Activated CD4-positive, alpha-beta T cell treated with anti-CD3 and anti-CD28 coated beads, Interleukin-2, amount 10 ng/mL, durations not matched to agents 24 days and 14 days (primary cell): ENCODE measurements at places on chromosomes 6 and 20. TPM values are rescaled to one million over a fixed set of nuclear protein-coding genes. Genes with fewer than 3 reads are reported as not detected.

DNA sequence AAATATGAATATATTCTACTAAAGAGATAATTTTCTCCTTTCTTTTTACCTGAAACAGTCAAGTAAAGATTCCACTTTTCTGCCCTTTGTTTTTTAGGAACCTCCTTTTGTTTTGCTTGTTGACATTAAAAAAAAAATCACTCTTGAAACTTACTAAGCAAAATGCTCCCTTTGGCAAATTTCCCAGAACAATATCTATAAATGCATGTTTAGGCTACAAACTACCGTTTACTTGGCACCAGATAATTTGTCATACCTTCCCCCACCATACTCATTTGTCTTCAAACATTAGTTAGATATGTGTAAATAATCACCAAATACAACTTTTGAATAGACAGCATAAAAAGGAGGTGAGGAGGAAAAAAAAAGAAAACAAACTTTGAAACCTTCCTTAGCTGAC lies 604.7 kb downstream of the RFPL4B start:
- no peak overlapping the region for H3K27ac ChIP-seq
- no peaks in the 10 kb centered on the region for H3K36me3 ChIP-seq

DNA sequence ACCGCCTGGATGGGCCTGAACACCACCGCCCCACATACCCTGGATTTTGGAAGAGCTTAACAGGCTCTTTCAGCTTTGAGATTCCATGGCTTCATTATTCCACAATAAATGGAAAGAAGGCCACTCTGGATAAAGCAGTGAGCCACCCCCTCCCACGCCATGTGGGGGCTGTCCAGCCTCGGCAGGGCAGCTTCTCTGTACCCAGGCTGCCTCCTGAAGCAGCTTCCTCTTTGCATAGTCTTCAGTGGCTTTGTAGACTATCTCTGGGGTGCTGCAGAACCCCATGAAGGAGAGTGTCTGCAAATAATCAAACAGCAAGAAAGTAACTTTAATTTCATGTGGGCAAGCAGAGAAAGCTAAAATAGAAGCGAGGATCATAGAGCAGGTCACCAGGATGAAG lies 96.6 kb upstream of the NXT1 start:
- H3K4me3 ChIP-seq, result no peak overlapping the region
- no peaks in the 10 kb centered on the region for H3K36me3 ChIP-seq
- peaks cover 2% of the 10 kb centered on the region for H3K4me1 ChIP-seq

- DNase-seq, result no peak
- H3K27ac ChIP-seq, result no peak overlapping the region
These were observed 92.3 kb upstream of the FUT9 start for GRCh38 chr6:95923518-95923917.

GRCh38 chr20:46708172-46708860 lies 1.1 kb upstream of the SLC2A10 start:
- H3K36me3 ChIP-seq, result peaks cover 6% of the 10 kb centered on the region
- no peak overlapping the region for H3K4me3 ChIP-seq
- H3K27ac ChIP-seq, result no peak overlapping the region
- DNase-seq, result no peak

GRCh38 chr6:138307352-138307751 lies 70.4 kb upstream of the SMIM28 start:
- no peak for DNase-seq
- H3K4me3 ChIP-seq, result no peak overlapping the region
- no peaks in the 10 kb centered on the region for H3K36me3 ChIP-seq
- H3K27ac ChIP-seq, result no peak overlapping the region
- H3K4me1 ChIP-seq, result no peaks in the 10 kb centered on the region

DNA sequence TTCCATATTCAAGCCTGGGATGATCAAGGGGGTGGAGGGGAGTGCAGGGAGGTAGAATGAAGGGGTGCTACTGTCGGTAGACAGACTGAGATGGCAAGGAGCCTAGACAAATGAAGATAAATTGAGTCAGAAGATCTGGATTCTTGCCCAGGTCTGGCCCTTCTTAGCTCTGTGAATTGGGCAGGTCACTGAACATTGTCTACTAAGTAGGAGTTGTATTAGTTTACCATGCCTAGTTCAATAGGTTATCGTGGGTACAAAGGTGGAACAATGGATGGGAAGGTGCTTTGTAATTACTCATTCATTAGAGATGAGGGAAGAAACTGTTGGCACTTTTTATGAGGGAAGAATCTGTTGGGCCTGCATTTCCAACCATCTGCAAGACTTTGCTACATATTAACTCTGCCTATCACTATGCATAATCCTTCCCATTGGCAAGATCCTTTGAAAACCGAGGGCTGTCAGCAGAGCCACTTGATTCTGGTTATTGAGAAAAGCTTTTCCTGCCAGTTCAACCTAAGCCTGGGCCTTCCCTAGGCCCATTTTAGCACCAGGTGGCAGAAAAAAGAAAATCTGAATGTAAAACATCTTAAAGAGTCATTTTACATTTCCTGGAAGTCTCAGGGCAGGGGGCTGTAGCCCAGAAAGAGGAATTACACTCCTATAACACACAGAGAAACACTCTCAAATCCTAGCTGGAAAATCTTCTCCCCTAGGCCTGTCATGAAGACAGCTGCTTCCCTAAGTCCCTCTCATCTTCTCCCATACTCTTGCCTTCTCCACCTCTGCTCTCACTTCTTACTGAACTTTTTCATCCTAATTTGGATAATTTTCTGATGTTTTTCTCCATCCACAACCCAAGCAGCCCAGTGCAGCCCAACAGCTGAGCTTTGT lies 103.5 kb downstream of the CD24 start:
- no peaks in the 10 kb centered on the region for H3K4me1 ChIP-seq
- peaks cover 4% of the 10 kb centered on the region for H3K27me3 ChIP-seq
- no peaks in the 10 kb centered on the region for H3K36me3 ChIP-seq
- H3K27ac ChIP-seq, result no peak overlapping the region
- H3K4me3 ChIP-seq, result no peak overlapping the region

PDE10A gene
- not detected in 2 replicates for total RNA-seq

HLA-DMA gene
- 8.1 and 8.7 TPM in 2 replicates for total RNA-seq

LPIN3 gene
- total RNA-seq, result 1.2 and 1.6 TPM in 2 replicates
